Cortex of kidney (tissue), 1 donor: ENCODE measurements at places on chromosomes 5 and 9.

DNA sequence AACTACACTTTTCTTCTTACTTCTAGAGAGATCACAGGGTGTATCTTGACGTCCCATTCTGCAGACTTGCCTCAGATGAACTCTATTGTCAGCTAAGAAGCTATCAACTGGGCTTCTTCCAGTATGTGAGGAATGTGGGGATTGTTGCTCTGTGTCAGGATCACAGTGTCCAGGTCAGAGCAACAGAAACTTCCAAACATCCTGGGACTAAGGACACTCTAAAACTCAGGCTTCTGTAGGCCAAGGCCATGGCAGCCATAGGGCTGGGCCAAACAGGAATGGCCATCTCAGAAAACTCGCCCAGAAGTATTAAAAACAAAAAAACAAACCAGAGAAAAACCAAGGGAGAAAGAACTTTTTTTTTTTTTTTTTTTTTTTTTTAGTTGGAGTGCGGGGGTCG, 210.0 kb upstream of the CLINT1 start:
- DNase-seq = no peak

- DNase-seq = no peak
These were observed 753 bp upstream of the STC2 start for GRCh38 chr5:173328844-173329490.

- no peak for DNase-seq
These were observed 680.0 kb downstream of the TAF11L14 start for GRCh38 chr5:18314192-18314778.

GRCh38 chr5:65818592-65818991, 96.6 kb downstream of the NLN start:
- DNase-seq = no peak

GRCh38 chr9:134919303-134919702, 1.6 kb upstream of the FCN1 start:
- no peak for DNase-seq

GRCh38 chr9:8613346-8613825, 813.8 kb upstream of the DMAC1 start:
- DNase-seq = no peak

- DNase-seq = no peak
These were observed 118.7 kb upstream of the TAF11L2 start for GRCh38 chr5:17379100-17379951.

GRCh38 chr5:150662731-150663516, 1.9 kb downstream of the MYOZ3 start:
- no peak for DNase-seq

GRCh38 chr5:178474562-178475184, 115.5 kb downstream of the COL23A1 start:
- DNase-seq = no peak

DNA sequence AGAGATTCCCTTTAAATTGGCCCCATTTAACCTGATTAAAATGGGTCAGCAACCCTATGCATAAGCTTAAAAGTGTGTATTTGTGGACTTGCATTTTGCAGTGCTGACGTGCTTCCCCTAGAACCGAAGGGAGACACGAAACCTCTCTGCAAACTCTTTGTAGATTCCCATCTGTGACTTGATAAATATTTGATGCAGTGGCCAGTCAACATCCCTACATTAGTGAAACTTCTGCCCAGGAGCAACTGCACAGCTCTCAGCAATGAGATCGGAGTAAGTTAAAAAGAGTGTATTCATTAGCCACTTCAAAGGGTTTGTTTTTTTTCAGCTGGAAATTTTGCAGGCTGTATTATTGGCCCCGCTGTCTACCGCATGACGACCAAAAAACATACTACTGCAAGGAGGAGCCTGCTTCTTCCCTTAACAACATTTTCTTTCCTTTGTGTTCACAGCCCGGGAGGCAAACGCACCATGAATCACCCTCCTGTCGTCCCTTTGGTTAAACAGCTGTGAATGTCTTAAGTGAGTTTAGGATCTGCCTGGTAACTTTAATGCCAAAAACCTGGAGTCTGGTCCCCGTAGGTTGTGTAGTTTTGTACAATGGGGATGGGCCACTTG, 38.0 kb upstream of the TCERG1 start:
- no peak for DNase-seq

- DNase-seq = no peak
These were observed 408.9 kb upstream of the SMARCA2 start for GRCh38 chr9:1606253-1606652.

DNA sequence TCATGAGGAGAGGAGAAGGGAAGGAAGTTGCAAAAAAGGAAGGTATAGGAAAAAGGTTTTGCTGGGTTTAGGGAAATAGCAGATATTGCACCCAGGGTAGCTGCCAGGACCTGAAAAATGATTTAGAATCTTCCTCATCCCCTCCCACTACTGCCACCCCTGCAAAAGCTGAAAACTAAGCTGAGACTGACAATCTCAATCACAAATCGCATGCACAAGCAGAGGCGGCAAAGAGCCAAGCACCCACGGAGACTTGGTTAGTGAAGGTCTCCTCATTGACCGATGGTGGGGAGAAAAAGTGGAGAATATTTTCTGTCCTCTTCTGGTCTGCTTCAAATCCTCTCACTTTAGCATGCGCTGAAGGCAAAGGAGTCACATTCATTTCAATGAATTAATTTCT, 39.1 kb upstream of the PAM start:
- DNase-seq = no peak

GRCh38 chr9:109248133-109248581, 72.7 kb downstream of the EPB41L4B start:
- no peak for DNase-seq

- DNase-seq = no peak
These were observed 111.3 kb downstream of the FER start for GRCh38 chr5:108858959-108859358.

- DNase-seq = no peak
These were observed 165.3 kb downstream of the TAF11L14 start for GRCh38 chr5:17799521-17799920.
